ENCODE measurements at places on chromosomes 2 and 18. TPM values are rescaled to one million over a fixed set of nuclear protein-coding genes. Genes with fewer than 3 reads are reported as not detected.

UGT1A6 gene
- 1.6 TPM for total RNA-seq

TMEM37 gene
- 1.5 TPM for total RNA-seq

RAB11FIP5 gene
- 37.4 TPM for total RNA-seq

SIX3 gene
- total RNA-seq: 1.6 TPM

MYCN gene
- total RNA-seq: not detected

ADCYAP1 gene
- not detected for total RNA-seq

CFAP221 gene
- 0.40 TPM for total RNA-seq

MYOM1 gene
- 0.09 TPM for total RNA-seq

KCNK3 gene
- 0.84 TPM for total RNA-seq

RIOK3 gene
- total RNA-seq: 36.0 TPM

TSPYL6 gene
- total RNA-seq: not detected

HOXD9 gene
- 1.8 TPM for total RNA-seq

KCNG2 gene
- not detected for total RNA-seq

AKAIN1 gene
- total RNA-seq: not detected

LAMA1 gene
- total RNA-seq: 0.02 TPM

SLC19A3 gene
- 2.9 TPM for total RNA-seq

AQP12B gene
- total RNA-seq: not detected

CROCC2 gene
- not detected for total RNA-seq
